Stimulated activated CD8-positive, alpha-beta memory T cell treated with anti-CD3 and anti-CD28 coated beads, Interleukin-2, amount 100 ng/mL, for 48 hours (primary cell): ENCODE measurements at places on chromosomes 16 and 17.

DNA sequence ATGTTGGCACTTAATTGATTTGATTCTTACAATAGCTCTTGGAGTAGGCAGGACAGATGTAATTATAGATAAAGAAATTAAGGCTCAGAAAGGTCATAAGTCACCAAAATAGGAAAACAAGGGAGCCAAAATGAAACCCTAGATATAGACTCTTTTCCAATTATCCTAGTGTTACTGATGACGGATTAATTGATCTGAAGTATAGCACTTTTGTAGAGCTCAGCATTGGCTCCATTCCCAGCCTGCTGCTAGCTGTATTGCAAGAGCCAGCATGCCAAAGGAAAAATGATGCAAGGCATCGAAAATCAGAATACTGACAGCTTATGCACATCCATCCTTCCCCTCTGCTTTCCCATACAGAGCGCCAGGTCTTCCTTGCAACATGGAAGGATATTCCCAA lies 21.6 kb upstream of the RASL10B start:
- no peak for DNase-seq

DNA sequence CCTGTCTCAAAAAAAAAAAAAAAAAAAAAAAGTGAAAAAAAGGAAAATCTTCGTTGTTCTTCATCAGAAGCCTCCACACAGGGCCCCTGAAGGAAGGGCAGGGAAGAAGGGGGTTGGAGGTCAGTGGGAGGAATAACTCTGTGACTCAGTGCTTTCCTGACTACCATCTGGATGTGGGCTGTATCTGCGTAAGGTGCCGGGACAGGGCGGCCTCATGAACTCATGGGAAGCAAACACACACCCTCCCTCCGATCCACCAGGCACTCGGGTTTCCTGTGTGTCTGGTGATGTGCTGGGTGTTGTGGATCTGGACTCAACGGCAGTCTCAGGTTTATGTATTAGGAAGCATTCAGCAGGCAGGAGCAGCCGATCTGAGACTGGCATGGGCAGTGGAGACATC lies 691.6 kb downstream of the WWOX start:
- DNase-seq, result no peak

- no peak for DNase-seq
Measured at GRCh38 chr17:38864636-38865398, 5.0 kb upstream of the LASP1 start.

DNA sequence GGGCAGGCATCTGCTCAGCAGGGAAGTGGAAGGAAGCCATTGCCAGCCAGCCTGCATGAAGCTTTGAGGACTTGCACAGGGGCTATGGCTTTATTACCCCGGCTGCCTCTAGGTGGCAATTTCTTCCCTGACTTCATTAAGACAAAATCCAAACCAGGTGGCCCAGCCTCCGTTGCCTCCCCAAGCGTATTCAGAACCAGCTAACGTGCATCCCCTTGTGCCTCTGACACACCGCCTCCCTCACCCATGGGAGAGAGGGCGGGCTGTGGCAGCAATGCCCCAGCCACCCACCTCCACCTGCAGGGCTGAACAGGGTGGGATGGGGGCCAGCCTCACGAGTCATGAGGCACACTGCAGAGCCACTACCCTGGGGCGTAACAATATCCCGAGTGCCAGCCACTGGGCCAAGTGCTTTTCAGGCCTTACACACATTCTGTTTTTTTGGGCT lies 6.8 kb downstream of the KIFC3 start:
- no peak for DNase-seq

DNA sequence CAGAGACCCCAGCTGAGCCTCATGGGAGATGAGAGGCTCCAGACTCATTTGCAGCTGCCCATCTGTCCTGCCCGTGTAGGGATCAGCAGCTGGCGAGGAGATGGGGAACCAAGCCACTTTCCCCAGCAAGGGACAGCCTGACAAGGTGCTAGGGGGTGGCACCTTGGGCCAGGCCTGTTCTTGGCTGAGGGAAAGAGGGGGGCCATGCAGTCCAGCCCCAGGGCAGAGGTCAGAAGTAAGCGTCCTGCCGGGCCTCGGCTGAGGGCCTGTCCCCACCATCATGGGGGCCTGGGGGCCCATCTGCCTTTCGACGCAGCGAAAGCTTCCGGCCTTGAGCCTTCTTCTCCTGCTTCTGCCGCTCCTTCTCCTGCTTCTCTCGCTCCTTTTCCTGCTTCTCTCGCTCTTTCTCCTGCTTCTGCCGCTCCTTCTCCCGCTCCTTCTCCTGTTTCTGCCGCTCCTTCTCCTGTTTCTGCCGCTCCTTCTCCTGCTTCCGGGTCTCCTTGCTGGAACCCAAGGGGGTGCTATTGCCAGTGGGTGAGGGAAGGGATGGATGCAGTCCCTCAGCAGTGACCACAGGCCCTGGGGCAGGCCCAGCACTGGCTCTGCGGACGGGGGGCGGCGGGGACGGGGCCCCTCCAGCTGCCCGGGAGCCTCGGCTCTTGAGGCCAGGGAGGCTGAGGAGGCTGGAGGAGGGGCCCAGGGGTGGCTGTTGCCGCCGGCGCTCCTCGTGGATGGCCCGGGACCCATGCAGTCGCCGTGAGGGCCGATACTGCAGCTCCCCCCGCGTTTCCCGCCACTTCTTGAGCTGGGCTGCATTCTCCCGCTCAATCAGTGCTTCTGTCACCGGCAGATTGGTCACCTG lies 2.8 kb upstream of the CD2BP2 start:
- DNase-seq, result no peak
